ENCODE measurements at places on chromosomes 2 and 18.

DNA sequence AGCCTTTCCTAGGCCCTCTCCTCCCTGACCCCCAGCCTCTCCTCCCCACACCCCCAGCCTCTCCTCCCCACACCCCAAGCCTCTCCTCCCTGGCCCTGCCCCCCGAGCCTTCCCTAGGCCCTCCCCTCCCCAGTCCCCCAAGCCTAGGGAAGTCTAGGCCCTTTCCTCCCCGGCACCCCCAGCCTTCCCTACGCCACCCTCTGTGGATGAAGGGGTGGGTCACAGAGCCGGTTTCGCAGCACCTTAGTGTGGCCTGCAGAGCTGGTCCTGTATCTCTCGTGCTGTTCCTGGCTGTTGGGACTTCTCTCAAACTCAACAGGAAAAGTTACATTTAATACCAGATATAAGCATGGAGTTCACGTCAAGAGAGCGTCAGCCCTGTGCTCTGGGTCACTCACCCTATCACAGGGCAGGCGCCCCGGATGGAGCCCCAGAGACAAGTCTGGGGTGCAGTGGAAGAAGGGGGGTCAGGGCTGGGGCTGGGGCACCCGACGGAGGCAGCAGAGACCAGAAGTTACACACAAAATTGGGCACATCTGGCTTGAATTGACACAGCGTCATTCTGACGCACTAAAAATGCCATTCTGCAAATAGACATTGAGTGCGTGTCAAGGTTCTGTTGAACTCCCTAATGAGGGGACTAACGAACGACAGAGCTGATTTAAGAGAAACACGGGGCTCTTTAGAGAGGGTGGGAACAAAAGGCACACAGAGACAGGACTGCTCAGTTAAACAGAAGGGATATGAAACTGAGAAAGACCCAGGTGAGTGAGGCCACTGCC, 24.0 kb downstream of the KCNIP3 start:
- DNase-seq: no peak

DNA sequence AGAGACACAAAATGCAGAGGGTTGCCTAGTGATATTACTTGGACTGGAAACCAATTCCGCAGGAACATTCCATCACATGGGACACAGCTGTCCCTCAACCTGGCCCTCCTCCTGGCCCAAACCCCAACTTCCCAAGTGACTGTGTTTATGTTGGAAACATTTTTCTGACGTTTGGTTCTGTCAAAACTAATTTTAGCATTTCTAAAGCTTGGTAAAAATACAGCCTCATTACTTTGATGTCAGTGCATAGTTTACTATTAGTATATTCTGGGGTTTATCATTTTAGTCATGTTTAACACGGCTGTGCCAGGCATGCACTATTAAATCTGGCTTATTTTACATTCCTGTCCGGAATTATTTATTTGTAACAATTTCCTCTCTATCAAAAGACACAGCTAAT, 69.9 kb downstream of the GLI2 start:
- no peak for DNase-seq

- peak; percentile 59 for DNase-seq
These were observed 14.3 kb downstream of the SIX3 start for GRCh38 chr2:44955593-44956392.

- DNase-seq: no peak
These were observed 430 bp upstream of the CELF4 start for GRCh38 chr18:37565977-37566478.

- no peak for DNase-seq
These were observed 16.3 kb upstream of the RMP24 start for GRCh38 chr18:35956226-35956625.

DNA sequence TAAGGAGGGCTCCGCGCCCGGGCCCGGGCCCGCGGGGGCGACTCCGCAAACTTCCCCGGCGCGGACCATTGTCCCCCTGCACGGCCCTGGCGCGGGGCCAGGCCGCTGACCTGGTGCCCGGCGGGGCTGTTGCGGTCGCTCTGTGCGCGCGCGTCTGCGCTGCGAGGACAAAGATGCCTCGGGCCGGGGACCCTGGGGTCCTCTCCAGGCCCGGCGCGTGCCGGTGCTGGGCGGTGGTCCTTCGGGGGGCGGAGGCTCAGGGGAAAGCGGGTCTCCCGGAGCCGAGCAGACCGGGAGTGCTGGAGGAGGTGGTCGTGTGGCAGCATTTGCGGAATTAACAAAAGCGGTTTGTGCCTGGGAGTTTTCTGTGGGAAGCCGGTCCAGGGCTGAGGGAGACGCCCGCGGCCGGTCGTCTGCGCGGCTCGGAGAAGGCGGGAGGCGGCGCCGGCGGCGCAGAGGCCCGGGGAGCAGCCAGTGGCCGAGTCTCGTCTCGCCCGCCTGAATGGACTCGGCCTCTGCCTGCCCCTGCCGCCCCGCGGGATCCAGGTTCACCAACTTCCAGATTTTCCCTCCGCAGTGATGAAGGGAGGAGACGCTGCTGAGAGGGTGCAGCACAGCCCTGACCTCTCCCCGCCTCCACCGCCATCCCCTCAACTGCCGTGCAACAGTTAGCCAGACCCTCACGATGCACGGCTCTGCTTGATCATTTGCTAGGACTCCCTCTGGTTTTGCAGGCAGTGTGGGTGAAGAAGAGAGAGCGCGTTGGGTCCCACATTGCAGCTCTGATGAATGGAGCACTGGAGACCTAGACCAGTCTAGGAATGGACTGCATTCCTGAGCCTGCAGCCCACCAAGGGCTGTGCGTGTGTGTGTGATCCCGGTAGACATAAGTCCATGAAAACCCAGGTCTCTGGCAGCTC, 705 bp downstream of the EFR3B start:
- no peak for DNase-seq
